ENCODE measurements at places on chromosomes 1 and 21. TPM values are rescaled to one million over a fixed set of nuclear protein-coding genes. Genes with fewer than 3 reads are reported as not detected.
A peak's percentile ranks its signal among the peaks of the same experiment; 100 is the strongest.

TMEM59 gene
- polyA plus RNA-seq = 279 TPM

AIM2 gene
- polyA plus RNA-seq = 0.43 TPM

GUCA2A gene
- polyA plus RNA-seq = 0.33 TPM

LCE2B gene
- not detected for polyA plus RNA-seq

CTH gene
- 8.5 TPM for polyA plus RNA-seq

BLACAT1 gene
- 5.8 TPM for polyA plus RNA-seq

MAP3K21 gene
- 24.8 TPM for polyA plus RNA-seq

DNA sequence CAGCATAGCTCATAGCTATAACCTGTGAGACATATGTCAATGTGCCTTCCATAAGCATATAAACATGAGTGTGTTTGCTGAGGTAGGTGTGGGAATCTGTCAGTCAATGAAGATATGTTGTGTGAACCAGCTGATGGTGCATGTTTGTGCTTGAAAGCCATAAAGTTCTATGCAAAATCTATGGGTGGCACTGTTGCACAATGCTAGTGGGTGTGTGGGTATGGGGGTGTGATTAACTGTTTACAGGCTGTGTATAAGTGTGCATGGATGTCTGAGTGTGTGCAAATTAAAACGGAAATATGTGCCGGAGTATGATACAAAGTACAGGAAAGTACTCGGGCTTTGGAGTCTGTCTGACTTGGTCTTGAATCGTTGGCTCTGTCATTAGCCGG is 1.0 kb upstream of the ATP2B4 start:
- peak; percentile 58 for DNase-seq

DNA sequence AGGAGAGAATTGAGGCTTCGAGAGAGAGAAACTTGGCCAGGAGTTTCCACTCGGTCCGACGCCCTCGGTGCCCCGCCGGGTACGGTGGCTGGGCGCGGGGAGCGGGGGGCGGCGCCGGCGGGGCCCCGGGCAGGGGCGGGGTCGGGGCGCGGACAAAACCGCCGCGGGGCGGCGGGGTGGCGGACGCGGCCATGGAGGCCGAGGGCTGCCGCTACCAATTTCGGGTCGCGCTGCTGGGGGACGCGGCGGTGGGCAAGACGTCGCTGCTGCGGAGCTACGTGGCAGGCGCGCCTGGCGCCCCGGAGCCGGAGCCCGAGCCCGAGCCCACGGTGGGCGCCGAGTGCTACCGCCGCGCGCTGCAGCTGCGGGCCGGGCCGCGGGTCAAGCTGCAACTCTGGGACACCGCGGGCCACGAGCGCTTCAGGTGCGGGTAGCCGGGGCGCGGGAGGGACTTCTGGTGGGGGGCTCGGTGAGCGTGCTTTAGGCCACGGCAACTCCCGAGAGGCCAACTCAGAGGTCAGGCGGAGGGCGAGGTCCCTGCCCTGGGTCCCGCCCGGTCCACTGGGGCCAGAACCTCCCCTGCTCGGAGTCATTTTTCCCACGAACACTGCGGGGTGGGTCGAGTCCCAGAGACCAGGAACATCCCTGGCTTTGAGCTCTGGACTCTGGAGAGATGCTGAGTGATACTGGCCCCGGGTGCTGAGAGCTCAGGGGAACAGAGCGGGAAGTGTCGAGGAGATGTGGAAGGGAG is 431 bp downstream of the RAB42 start:
- no peak for DNase-seq

GRCh38 chr1:87505391-87505983 is 176.8 kb downstream of the LMO4 start:
- DNase-seq = no peak

- no peak for DNase-seq
These were observed 62.7 kb downstream of the DMAP1 start for GRCh38 chr1:44275991-44276405.

DNA sequence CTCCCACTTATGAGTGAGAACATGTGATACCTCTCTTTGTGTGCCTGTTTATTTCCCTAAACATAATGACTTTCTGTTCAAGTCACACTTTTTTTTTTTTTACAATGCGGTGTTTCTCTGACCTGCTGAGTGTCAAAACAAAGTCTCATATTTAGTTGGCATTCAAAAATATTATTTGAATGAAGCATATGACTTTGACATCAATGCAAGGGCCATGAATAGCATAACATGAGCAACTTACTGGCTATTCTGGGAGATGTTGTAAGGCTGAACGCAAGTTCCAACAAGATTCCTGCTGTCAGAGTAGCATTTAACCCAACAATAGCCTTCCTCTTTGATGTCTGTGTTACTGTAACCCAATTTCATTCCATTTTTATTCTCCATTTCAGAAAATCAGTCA is 2.0 kb upstream of the KRTAP19-1 start:
- no peak for DNase-seq

DNA sequence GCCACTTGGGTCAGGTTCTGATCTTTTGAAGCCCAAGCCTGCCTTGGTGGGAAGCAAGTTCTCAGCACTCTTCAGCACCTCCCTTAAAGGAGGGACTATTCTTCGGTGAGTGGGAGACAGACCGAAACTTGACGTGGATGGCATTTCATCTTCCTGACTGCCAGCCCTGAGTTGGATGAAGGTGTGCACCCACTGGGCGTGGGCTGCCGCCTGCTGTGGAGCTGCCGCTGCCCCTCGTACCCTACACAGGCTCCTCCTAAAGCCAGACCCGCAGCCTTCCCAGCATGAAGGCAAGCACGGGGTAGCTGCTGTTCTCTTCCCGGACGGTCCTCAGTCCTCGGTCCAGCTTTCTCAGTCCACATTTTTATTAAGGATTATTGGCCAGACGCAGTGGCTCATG is 84.2 kb downstream of the SLC66A1 start:
- no peak for DNase-seq

DNA sequence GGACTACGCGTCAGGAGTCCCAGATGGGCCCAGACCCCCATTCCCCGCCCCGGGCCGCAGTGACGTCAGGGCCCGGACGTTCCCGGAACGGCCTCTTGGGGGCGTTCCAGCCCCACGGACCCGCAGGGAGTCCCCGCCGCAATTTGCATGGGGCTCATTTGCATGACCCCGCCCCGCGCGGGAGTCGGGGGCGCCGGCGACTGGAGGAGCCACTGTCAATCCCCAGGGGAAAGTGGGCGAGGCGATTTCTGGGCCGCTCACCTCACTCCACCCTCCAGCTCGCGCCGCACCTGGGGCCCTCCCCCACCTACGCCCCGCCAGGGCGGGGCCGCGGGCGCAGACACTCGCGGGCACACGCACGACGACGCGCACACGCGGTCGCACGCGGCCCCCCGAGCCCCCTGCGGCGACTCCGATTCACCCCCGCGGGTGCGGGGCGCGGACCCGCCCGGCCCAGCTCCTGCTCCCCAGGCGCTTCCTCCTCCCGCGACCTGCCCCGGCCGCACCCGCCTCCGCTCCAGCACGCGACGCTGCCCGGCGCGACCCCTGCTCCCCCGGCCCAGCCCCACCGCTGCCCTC is 13.2 kb downstream of the AGRN start:
- peak; percentile 80 for DNase-seq

DNA sequence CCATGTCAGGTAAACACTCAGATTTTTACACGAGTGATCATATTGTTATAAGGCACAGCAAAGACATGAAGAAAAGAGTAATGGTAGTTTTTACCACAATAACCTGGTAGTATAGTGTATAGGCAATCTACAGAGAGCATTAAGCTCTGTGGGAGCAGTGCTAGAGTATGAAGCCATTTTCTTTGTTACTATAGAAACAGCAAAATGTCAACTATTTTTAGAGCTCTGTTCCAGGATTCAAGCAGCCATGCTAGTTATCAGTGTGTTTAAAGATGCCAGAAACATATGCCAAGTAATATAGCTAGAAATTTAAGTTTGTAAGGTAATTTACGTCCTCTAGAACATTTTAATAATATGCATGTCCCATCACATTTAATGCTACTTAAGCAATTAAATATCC is 77.6 kb upstream of the RGS18 start:
- DNase-seq = no peak

DNA sequence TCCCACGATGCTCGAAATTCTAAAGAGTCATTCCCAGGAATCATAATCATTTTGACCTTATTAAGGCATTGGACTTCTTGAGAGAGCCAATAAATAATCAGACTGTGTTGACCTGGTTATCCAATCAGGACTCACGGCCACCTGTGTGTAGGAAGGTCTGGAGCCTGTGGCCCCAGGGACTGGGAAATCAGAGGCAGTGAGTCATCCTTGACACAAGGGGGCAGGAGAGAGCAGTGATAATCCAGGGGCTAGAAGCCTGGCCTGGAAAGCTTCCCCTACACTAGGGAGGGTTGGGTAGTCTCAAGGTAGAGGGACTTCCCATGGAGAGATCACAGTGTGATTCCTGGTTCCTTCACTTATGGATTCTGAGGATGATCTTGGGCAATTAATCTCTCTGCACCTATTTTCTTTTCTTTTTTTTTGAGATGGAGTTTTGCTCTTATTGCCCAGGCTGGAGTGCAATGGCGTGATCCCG is 4.7 kb downstream of the MR1 start:
- no peak for DNase-seq

DNA sequence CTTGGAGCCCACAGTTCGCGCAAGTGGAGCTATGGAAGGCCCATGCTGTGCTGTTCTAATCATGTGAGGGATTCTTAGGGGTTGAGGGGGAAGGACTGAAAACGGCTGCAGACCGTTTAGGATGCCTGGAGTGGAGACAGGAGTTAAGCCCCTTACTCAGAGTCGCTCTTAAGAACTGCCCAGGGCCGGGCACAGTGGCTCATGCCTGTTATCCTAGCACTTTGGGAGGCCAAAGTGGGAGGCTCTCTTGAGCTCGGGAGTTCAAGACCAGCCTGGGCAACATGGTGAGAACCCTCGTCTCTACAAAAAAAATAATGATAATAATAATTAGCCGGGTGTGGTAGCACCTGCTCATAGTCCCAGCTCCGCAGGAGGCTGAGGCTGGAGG is 1.1 kb downstream of the ZNF672 start:
- no peak for DNase-seq

DNA sequence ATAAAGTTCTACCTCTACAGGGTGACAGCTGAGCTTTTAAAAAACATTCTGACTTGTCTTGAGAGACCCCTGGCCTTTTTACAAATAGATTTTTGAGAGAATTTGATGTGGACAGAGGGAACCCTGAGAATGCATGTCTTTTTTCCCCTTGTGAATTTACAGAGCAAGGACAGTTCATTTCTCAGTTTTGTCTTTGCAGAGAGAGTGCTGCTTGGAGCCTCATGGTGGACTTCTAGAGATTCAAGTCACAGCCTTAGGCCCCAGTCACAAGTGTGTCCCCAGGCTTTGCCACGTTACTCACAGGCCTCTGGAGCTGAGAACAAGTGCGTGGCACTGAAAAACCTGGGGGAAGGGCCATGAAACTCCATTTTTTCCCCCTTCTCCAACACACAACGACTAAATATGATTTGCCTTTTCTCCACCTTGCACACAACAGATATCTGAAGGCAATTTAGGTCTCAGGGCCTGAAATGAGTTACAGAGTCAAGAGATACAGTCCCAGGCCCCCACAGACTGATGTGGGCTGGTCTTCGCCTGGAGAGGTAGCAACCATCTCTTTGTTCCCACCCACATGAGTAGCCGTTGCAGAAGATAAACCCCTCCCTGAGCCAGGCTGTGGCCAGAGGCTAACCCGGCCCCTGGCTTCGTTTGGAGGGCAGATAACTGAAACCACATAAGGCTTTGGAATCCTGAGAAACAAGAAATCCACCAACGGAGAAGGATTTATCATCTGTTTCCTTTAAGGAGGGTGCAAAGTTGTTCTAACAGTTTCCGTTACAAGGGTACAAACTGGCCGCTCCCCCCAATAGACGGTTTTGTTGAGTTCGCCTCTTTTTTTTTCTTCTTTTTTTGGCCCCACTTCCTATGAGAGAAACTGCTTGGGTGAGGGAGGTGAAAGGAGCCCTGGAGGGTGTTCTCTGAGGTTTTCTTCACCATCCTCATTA is 1.0 kb upstream of the PIGV start:
- peak; percentile 64 for DNase-seq

DNA sequence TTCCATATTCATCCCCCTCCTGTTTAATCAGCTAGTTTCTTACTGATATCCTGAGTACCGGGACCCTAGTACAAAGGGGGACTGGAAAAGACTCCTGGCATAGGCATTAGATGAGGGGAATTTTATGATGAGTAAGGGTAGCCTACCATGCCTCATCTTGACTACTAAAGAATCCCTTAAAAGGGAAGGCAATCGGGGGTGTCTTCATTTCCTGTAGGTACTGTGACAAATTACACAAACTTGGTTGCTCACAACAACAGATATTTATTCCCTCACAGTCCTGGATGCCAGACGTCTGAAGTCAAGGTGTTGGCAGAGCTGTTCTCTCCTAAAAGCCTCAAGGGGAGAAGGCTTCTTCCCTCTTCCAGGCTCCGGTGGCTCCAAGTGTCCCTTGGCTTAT is 28.9 kb upstream of the RUNX1 start:
- DNase-seq = no peak

- no peak for DNase-seq
These were observed 3.1 kb upstream of the DNAJC11 start for GRCh38 chr1:6704746-6705145.

DNA sequence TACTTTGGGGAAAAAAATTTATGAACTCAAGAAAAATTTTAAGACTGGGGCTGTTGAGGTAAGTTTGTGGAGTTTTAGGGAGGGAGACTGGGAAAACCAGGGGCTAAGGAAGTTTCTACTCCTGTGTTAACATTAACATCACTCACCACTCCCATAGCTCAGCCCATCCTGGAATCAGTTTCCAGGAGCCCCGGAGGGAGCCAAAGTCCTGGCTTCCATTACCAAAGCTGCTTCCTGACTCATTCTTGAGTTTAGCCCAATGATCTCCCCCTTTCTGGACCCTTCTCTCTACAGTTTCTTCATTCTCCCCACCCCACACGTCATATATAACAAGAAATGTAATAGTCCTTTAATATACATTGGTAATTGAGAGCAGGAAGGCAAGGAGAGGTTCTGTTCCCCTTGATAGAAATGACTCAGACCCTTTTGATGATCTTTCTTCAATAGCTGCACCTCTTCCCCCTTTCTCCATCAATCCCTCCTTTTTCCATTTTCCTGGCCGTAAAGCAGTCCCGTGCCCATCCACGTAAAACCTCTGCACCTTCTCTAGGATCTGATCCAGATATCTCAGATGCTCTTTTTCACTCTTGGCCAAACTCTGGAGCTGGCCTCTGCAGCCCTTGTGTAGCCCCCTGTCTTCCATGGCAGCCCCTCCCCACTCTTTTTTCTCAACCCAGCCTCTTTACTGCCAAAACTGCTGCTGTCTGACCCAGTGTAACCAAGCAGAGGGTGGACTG is 4.6 kb upstream of the PIAS3 start:
- DNase-seq = no peak
